Stimulated activated CD8-positive, alpha-beta memory T cell treated with anti-CD3 and anti-CD28 coated beads, Interleukin-4, amount 100 ng/mL, for 4 hours (primary cell): ENCODE measurements at places on chromosomes 11 and 22.

GRCh38 chr11:84414920-84415319 is 1128.8 kb upstream of the CCDC90B start:
- DNase-seq = no peak

DNA sequence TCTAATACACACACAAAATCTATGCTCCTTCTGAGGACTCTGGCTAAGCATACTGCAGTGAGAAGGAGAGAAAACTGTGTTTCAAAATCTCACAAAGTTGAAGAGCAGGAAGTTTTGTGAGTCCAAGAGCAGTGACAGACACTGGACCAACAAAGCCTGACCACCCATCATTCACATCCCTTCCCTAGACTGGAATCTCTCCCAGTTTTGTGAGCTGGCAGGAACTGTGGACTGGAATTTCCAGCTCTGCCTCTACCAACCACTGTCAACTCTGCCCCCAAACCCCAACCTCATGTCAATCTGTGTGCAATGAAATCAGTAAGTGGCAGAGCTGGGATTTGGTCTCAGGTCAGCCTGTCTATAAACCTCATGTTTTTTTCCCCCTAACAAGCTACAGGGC is 112.6 kb downstream of the ARL14EP start:
- no peak for DNase-seq

GRCh38 chr22:23575601-23576000 is 4.5 kb downstream of the IGLL1 start:
- no peak for DNase-seq

GRCh38 chr11:122979815-122980595 is 1.6 kb downstream of the BSX start:
- DNase-seq = no peak

DNA sequence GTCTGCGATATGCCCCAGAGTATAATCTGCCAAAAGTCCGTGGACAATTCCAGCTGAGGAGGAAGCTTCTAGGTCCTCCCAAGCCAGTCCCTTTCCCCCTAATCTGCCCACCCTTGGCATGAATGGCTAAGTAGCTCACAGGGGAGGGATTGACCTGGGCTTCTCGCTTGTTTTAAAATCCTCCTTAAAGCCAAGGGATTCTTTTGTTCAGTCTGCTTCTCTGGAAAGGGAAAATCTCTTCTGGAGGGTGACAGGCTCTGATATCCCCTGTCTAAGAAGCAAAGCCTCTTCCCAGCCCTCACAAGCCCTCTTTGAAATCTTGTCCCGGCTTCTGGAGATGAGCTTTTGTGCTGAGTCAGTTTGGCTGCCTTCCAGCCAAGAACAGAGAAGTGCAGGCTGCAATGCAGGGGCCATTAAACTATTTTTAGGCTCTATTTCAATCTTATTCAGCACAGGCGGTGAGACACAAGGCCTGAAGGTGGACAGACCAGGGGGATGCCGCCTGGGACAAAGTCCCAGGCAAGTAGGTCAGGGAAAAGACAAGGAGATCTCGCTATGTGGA is 23.9 kb downstream of the NEFH start:
- no peak for DNase-seq

GRCh38 chr11:65927904-65928397 is 8.7 kb downstream of the DRAP1 start:
- DNase-seq = peak; percentile 56

GRCh38 chr11:27187848-27188621 is 147.4 kb downstream of the BBOX1 start:
- DNase-seq = no peak

DNA sequence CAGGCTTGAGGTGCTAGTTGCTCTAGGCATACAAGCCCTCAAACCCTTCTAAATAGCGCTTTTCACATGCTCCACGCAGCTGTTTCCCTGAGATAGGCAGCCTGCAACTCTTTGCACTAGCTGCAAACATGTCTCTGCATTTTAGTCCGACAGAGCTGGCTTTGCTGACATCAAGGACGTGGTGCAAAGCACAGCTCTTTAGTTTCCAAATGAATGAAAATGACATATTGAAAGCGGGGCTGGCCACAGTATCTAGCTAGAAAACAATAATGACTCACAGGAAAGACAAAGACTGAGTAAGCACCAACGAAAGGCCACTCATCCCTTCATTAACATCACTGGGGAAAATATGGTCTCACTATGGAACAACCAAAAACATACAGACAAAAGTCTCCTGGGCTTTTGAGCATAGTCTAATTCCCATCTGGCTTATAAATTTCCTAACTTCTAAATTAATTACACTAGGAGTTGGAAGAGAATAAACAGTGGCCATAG is 15.3 kb upstream of the ZC3H12C start:
- no peak for DNase-seq

GRCh38 chr11:100860318-100861155 is 173.4 kb downstream of the ARHGAP42 start:
- DNase-seq = no peak

DNA sequence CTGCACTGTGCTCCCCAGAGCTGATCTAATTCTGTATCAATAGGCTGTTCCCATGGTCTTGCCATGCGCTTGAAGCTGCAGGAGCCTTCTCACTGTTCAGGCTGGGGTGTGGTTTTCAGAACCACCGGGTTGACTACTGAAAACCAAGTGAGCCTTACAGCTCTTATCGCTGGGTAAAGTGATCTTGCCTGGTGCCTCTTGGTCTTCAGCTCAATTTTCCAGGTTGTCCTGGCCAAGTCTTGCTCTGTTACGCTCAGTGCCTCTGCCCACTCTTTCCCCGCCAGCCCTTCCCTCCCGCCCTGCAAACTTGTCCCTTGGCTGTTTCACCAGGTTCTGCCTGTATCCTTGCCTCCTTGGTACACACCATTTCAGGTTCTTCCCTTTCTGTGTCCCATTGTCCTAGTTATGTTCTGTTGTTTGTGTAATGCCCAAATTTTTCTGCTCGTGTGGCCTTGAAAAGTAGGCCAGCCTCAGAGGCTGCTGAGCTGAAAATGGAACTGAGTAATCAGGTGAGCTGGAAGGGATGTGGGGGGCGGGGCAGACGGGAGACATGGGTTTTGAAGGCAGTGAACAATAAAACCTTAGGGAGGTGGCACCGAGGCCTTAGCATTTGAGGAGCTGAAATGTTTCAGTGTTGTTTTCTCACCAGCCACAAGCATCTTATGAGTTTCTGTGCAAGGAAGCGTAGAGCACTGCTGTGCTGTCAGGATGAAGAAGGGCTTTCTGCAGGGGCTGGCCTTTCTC is 11.2 kb downstream of the PEX26 start:
- no peak for DNase-seq

DNA sequence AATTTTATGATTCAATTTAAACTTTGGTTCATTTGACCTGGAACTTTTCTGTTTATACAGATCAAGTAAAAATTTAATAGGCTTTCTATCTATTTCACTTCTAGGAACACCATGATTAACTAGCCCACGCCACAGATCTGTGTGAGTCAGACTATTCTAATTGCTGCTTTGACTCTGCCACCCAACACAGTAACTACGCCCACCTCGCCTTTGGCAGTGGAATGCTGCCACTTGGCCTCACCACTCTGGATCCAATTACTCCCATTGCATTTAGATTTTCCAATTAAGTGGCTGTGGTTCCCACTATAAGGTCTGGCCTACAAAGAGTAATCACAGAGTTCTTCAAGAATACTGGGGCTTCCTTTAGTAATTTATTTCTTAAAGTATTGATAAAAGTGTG is 46.6 kb upstream of the LIN7C start:
- no peak for DNase-seq

DNA sequence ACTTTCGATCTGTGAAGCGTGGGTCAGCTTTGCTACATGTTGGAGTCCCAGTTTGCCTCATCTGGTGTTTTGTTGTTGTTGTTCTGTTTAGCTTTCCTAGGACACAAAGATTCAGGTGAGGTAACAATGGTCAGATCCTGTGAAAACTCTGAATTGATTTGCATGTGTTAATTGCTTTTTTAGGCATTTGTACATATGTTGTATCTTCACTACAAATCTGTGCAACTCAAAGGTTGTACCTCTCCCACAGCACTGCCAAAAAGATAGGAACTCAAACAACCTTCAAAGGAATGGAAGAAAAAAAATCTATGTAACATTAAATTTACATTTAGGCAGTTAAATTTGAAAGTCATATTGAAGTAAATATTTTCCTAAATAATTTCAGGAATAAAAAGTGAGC is 518.5 kb upstream of the TENM4 start:
- no peak for DNase-seq

DNA sequence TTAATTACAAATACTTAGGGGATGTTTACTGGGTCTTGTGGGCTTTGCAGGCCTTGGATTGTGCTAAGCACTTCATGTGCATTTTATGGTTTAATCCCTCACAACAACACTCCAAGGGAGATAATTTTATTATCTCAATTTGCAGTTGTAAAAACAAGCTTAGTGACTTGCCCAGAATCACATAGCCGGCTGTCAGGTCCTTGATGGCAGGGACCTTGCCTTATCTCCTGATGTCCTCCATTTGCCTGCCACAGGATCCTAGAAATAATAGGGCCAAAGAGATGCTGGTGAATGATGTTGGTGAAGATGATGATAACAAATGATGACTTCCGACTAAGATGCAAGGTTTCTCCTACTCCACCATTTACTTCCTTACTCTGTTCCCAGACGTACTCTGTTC is 385.4 kb downstream of the TMEM135 start:
- no peak for DNase-seq

DNA sequence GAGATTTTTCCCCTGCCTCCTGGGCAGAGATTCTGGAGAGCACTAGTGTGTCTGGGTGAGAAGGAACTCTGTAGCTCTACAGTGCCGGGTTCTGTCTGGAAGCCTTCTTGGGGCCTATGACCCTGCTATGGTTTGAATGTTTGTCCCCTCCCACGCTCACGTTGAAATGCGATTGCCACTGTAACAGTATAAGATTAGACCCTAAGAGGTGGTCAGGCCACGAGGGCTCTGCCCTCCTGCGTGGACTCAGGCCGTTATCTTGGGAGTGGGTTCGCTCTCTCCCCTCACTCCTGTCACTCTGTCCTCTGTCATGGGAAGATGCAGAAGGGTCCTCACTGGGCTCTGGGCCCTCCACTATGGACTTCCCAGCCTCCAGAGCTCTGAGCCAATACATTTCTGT is 3.5 kb downstream of the AP5B1 start:
- DNase-seq = no peak

DNA sequence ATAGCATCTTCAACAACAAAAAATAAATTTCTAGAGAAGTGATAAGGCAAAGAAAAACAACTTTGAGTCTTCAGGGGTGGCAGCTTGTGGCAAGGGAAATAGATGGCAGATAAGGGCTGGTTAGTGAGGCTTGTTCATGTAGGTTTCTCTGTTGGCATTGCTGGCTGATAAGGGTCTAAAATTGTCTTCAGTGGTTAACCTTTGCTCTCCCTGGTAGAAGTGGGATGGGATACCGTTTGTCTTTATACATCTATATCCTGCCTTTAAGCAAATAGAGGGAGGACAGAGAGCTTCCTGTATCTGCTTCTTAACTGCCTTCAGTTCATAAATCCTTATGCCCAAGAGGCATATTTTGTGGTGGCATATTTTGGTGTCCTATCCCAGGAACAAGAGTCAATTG is 57.1 kb downstream of the TRAF6 start:
- no peak for DNase-seq

DNA sequence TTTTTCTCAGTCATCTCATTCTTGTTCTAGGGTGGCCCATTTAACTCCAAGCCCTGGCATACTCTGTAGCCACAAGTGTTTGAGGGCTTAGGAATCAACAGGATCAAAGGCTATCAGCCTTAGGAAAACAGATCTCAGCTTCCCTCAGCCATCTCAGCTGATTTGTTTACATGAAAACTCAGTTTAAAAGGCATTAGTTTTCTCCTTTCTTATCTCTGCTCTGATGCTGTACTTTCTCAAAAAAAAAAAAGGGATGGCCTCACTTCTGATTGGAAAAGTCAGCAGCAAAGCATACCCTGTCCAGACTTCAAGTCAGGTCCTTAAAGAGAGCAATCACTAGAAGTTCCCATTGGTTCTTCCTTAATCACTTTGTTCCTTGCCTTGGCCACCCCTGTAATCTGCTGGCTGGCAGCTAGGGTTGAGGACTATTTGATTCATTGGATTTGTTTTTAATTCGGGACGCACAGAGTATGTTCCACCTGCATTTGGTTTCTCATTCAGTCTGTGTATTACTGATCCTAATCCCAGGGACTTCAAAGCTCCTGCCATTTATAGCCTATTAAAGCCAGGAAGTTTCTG is 102.8 kb downstream of the EXT2 start:
- no peak for DNase-seq

DNA sequence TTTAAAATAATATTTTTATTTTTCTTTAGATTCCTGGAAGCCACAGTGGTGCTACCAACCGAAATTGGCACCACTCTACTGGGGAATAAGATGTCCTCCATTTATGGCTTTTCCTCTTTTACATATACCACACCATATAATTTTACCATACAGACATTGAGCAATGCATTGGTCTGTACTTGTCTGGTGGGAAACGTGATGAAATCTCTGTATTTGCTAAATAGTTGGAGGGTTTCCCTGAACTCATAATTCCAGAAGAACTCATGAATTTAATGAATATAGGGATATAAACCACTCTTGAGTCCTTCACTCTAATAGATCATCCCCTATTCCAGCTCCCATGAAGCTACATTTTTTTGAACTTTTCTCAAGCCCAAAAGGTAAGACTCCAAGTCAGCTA is 28.0 kb upstream of the MMP13 start:
- no peak for DNase-seq

GRCh38 chr11:69008737-69009440 is 4.2 kb downstream of the MRGPRF start:
- DNase-seq = no peak

DNA sequence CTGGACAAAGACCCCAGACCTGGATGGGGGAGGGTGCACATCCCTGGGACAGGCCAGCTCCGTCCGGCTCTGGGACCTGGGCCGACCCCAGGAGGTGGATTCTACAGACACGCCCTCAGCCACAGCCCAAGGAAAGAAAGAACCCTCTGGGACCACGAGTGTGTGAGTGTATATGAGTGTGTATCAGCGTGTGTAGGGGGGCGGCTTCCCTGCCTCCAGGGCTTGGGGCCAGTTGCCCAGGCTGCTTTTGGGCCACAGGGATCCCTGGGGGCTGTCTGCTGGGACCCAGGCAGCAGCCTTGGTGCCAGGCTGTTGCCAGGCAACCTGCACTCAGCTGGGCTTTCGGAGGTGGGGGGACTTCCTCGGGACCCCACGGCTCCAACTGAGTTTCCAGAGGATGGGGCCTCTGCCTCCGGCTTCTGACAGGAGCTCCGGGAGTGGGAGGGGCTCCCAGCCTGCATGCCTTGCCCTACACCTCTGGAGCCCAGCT is 8.9 kb downstream of the DUSP8 start:
- DNase-seq = no peak

DNA sequence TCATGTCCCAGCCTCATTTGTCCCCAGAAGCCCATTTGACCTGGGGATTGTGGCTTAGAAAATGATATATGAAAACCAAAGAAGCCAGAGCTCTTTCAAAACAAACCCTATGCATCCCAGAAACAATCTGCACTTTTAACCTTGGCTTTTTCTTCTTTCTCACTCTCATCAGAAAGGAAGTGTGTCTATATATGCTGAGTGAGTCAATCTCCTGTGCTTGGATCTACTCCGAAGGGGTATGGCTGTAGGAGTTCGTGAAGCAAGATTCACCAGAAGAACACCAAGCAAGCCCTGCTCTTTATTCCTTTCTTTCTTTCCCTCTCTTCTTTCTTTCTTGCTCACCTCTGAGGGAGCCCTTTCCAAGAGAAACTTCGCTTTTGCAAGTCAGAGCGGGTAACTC is 636 bp downstream of the PAMR1 start:
- no peak for DNase-seq

- DNase-seq = no peak
These were observed 10.6 kb downstream of the MGAT3 start for GRCh38 chr22:39467390-39467895.

GRCh38 chr22:48414651-48415050 is 1413.0 kb downstream of the BRD1 start:
- no peak for DNase-seq
